SHP77 (cell line): ENCODE measurements at places on chromosomes 11 and 22.
A peak's percentile ranks its signal among the peaks of the same experiment; 100 is the strongest.

- DNase-seq, result no peak
Measured at GRCh38 chr11:44241851-44242250, 68.1 kb downstream of the ALX4 start.

- no peak for DNase-seq
Measured at GRCh38 chr11:75879737-75880136, 64.7 kb downstream of the UVRAG start.

DNA sequence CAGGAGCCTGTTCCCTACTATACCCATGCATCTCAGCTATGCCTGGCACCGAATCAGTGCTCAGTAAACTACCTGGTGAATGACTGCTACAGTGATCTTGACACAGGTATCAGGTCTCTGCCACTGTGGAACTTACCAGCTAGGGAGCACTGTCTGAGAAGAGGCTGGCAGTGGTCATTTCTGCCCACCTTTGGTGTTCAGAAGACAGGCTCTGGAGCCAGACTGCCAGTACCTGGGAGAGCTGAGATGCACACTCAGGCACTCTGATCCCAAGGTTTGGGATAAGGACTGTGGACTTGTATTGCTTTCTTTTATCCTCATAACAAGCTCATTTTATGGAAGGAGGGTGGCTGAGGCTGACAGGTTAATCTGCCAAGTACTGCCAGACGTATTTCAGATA is 52.7 kb downstream of the SYN3 start:
- no peak for DNase-seq

DNA sequence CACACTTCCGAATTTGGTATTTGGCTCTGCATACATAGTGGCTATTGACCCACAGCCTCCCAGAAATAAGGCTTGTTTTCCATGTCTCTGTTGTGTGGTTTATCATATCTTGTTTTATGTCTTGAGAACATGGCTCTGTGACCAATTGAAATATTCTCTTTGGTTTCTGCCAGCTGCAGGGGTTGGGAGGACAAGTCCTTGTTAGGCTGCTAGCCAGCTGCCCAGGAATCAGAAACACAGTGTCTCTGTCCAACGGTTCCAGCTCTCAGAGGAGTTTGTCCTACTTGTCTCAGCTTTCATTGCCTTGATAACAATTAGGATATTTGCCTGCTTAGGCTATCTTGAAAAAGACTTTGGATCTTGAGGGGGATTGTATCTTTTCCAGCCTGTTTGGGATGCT is 6.0 kb upstream of the SLC7A4 start:
- no peak for DNase-seq

DNA sequence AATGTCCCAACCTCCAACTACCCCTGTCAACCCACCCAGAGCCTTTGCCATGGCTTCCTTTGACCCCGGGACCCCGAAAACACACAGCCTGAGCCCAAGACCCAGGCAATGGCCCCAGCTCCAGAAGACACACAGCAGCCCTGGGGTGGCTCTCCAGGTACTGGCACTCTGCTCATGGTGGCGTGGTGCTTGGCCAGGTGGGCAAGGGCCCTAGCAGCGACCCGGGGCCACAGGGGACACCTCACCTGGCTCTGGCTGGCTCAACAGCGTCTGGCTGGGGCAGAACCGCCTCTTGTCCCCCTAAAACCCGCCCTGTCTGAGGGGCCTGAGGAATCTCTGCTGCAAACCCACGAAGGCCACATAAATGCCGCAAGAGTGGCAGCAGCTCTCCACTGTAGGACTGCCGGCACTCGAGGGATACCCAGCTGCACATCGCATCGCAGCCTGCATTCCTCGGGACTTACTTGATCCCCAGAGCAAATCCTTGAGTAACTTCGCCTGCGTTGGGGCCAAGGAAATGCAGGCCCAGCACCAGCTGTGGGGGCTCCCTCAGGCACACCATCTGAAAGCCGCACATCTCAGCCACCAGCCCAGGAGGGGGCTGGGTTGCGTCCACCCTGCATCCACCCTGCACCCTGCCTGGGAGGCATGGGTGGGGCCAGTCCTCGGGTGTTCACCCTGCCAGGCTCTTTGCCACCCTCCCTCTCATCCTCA is 23.1 kb upstream of the GNB1L start:
- no peak for DNase-seq

- no peak for DNase-seq
Measured at GRCh38 chr22:42243802-42244060, 26.7 kb downstream of the TCF20 start.

DNA sequence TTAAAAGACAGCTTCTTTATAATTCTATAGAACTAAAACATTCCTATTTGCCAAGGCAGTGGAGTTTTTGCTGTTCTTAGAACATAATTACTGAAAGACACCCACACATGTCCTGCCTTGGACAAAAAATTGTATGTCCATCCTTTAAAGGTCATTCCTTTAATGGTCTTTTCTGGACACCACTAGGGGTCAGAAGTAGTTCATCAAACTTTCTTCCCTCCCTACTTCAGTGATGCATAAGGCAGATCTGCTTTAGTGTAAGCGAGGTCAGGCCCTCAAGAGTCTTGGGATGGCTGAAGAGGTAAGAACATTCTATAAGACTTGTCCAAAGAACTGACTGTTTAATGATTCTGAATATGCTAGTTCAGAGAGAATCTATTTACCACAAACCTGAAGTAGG is 4.3 kb upstream of the OR51V1 start:
- DNase-seq, result peak; percentile 7

DNA sequence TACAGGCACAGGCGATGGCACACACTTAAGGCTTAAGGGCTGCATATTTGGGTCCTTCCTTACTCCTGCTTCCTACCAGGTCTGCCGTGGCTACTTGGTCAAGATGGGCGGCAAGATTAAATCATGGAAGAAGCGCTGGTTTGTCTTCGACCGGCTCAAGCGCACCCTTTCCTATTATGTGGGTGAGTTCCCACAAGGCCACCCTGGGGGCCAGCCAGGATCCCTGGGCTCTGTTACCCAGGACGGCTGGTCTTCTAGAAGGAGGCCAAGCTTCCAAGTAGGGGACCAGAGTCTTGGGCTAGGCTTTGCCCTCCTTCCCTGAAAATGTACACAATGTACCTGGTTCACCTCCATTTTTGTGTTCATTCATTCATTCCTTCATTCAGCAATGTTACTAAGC is 29.1 kb downstream of the TREH start:
- no peak for DNase-seq

GRCh38 chr11:117287668-117288067 is 3.5 kb upstream of the BACE1-AS start:
- DNase-seq, result no peak

- DNase-seq, result no peak
Measured at GRCh38 chr22:48091656-48092223, 1329.3 kb downstream of the TBC1D22A start.

DNA sequence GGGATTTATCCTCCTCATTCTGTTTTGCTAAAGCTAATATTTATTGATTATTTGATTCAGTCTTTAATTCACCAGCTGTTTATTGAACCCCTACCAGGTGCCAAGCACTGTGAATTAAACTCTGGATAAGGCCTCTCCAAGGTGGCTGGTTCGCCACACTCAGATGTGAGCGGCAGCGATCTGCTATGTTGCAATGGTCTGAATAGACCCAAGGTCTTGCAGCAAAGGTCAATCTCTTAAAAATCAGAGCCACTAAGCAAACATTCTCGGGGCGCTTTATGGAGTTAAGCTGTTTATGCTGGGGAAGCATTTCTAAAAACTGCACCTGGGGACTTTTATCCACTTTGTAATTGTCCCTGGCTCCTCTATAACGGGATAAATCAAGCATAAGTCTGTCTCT is 10.5 kb upstream of the TSPAN18 start:
- no peak for DNase-seq

GRCh38 chr11:113420808-113421207 is 33.2 kb downstream of the ANKK1 start:
- DNase-seq, result no peak

- no peak for DNase-seq
Measured at GRCh38 chr11:48384670-48385069, 18.4 kb upstream of the OR4C5 start.

GRCh38 chr22:35008213-35008612 is 57.7 kb upstream of the ISX start:
- no peak for DNase-seq

- DNase-seq, result peak; percentile 36
Measured at GRCh38 chr11:70495351-70496310, 97.3 kb downstream of the CTTN start.

- no peak for DNase-seq
Measured at GRCh38 chr22:29912605-29913398, 29.8 kb downstream of the MTMR3 start.

DNA sequence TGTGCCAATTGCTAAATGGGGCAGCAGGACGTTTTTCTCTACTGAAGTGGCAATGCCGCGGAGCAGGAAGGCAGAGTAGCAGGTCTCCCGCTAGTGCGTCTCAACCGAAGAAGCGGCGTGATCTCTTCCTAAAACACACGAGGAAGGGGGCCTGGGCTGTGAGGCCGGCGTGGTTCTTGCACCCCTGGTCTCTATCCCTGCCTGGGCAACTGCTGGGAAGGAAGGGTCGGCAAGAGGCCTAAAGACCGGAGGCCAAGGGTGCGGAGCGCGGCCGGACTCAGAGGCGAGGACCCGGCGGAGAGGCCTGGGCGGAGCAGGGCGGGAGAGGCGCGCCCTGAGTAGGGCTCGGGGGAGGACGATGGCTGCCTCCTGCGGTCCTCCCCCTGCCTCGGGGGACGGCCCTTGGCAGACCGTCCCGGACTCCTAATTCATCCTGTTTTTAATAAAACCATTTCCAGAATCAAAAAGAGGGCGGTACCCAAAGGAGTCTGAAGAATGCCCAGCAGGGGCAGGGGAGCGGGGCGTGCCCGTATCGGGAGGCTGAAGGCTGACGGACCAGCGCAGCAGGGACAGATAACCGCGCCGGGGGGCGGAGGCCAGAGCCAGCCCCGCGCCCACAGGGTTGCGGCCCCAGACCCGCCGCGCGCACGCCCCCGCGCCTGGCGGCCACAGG is 572 bp upstream of the APLP2 start:
- DNase-seq, result peak; percentile 75

DNA sequence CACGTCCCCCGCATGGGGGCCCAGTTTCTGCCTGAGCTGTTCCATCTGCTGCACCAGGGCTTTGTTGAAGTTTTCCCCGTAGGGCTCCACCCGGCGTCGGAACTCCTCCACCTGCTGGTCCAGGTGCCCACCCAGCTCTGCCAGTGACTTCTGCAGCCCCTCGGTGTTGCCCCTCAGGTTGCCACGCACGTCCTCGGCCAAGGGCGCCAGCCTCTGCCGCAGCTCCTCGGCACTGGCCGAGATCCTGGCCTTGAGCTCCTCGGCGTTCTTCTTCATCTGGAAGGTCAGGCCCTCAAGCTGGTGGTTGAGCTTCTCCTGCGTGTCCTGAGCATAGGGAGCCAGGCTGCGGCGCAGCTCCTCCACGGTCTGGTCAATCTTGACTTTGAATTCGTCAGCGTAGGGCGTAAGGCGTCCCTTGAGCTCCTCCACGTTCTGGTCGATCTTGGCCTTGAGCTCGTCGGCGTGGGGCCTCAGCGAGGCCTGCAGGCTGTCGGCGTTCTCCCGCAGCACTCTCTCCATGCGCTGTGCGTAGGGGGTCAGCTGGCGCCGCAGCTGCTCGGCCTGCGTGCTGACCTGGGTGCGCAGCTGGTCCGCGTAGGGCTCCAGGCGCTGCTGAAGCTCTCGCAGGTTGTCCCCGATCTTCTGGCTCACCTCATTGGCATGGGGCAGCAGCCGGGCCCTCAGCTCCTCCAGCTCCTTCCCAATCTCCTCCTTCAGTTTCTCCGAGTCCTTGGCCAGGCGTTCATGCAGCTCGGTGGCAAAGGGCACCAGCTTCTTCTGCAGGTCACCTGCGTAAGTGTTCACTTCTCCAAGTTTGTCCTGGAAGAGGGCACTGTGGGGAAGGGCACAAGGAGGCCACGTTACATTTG is 1.8 kb downstream of the APOA4 start:
- no peak for DNase-seq

DNA sequence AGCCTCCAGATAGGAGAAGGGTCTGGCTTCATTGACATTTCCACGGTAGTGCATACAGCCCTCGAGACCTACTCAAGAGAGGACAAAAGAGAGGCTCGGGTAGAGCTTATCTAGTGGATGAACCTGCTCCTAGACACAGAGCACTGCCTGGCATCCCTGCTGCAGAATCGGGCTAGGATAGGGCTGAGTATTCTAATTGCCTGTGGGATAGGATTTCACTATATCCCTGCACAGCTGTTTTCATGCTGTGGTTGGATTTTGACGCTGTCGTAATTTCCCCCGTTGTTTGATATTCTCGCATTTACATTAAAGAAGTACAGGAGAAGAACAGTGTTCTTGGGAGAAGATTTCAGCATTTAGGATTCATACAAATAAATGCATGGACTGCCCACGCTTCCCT is 107.8 kb downstream of the KIRREL3 start:
- DNase-seq, result no peak

- no peak for DNase-seq
Measured at GRCh38 chr22:48828688-48829087, 999.0 kb downstream of the BRD1 start.

GRCh38 chr11:95778699-95779098 is 10.9 kb downstream of the FAM76B start:
- DNase-seq, result no peak

DNA sequence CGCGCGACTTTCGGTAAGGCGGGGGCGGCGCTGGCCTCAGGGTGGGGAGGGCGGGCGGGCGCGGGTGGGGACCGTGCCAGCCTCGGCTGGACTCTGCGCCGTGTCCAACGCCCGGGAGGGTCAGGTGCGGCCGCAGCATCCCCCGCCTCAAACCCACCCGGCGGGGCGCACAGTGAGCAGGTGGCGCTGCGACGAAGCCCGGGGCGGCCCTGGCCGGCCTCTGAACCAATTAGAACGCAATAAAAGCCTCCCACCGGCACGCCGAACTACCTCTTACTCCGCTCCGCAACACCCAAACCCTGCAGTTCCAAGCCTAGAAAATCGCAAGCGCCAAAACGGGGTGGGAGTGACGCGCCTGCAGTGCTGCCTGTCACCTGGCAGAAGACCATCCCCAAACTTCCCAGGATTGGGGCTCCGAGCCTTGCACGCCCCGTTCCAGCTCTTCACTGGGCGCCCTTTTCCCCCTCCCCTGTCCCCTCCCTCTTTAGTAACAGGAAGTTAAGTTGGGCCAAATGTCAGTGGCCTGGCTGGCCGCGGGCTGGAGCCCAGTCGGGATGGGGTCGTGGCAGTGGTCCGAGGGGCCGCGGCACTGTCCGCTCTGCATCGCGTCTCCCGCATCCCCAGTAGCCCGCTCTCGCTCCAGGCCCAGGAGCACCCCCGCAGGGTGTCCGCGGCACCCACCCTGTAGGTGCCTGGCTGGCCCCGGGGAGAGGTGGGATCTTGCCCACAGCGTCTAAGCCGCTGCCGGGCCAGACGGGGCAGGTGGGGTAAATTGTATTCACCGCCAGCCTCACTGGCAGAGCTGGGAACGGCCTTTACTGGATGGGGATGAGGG is 541 bp downstream of the MICAL2 start:
- no peak for DNase-seq

GRCh38 chr11:6315811-6316425 is 4.4 kb downstream of the CAVIN3 start:
- DNase-seq, result no peak

GRCh38 chr22:36900225-36900624 is 13.2 kb upstream of the CSF2RB start:
- no peak for DNase-seq

GRCh38 chr11:13761716-13762115 is 93.2 kb downstream of the FAR1 start:
- DNase-seq, result no peak

- no peak for DNase-seq
Measured at GRCh38 chr11:8289492-8289918, 25.8 kb upstream of the LMO1 start.
